NCI-H69 (cell line): ENCODE measurements at places on chromosomes 4 and X.

DNA sequence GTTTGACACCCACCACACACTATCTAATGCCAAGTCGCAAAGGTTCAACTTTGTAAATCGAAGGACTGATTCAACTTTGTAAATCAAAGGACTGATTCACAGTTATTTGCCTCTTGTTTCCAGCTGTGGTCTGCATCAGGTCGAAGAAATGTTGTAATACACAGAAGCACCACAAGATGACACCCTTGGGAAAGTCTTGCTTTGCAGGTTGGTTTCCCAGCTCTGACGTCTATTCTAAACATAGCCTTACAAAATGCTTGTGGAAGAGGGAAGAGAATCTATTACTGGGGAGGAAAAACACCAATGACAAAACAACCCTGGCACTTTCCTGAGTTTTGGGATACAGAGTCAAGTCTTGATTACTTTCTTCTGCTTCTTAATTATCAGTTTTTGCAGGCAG, 35.3 kb downstream of the SUPT20HL1 start:
- DNase-seq = peak; percentile 72

DNA sequence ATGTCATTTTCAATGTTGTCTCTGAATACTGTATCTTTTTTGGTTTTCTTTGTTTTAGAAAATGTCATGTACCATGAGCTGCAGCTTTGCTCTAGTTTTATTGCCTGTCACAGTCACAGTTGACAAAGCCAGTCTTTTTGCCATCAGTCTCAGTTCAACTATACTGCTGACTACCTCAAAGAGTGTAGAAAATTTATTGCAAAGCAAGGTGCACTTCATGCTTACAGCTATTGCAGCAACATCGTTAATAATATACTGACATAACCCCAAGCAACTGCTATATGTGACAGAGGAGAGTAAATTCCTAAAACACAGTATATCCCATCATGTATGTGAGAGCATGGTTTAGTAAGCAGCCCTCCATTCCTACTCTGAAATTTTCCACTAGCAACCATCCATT, 2022.3 kb downstream of the ARAP2 start:
- DNase-seq = no peak

DNA sequence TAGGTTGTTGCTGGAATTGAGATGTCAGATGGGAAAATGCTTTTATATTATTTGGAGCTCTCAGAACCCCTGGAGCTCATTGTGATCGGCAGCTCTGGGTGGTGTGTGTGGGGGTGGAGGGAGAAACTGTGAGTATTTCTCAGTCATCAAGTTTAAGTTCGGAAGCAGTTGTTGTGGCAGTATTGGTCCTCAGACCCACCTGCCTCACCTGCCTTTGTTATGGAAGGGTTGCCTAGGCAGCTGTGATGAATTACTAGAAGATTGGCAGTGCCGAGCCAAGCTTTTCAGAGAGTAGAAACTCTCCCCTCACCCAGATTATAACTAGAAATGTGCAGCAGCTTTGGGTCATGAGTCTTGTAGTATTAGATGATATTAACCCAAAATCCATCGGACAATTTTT, 9.5 kb downstream of the IGSF1 start:
- no peak for DNase-seq

GRCh38 chr4:58275856-58276255, 1165.7 kb upstream of the IGFBP7 start:
- no peak for DNase-seq

DNA sequence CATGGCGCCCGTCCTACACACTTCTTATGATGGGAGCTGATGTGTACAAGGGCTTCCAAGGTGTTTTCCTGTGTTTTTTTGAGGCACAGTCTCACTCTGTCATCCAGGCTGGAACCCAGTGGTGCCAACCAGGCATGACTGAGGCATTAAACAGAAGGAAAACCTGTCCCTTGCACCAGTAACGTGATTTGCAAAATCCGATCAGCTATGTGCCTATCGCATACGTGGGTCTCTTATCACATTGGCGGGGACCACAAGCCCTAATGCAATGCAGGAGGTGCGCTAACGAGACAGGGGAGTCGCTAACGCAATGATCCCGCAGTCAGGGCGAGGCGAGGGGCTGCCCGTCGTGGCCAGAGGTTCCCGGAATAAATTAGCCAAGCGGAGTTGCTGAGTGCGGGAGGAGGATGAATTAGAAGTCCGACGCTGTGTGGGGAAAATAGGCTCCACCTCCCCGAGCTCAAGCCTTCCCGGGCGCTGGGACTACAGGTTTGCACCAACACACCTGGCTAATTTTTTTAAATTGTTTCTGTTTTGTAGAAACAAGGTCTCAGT, 162.7 kb downstream of the SHOX start:
- no peak for DNase-seq

DNA sequence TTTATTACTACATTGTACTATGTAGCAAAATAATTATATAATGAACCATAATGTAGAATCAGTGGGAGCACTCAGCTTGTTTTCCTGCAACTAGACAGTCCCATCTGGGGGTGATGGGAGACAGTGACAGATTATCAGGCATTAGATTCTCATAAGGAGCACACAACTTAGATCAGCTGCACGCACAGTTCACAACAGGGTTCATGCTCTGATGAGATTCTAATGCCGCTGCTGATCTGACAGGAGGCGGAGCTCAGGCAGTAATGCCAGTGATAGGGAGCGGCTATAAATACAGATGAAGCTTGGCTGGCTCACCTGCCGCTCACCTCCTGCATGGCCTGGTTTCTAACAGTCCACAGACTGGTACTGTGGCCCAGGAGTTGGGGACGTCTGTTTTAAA, 199.2 kb downstream of the MAB21L2 start:
- DNase-seq = peak; percentile 29

DNA sequence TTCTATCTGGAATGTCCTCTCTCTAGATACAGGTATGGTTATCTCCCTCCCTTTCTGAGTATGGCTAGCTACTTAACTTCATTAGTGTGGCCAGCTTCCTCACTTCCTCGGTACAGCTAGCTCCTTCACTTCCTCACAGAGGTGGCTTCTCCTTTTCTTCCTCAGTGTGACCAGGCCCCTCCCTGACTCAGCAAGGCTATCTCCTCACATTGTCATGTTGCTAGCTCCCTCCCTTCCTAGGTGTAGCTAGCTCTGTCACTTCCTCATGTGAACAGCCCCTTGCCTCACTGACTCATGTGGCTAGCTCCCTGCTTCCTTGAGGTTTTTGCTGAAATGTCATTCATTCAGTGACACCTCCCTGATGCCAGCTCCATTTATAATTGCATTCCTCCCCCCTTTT, 67.3 kb upstream of the DDIT4L start:
- DNase-seq = peak; percentile 5

DNA sequence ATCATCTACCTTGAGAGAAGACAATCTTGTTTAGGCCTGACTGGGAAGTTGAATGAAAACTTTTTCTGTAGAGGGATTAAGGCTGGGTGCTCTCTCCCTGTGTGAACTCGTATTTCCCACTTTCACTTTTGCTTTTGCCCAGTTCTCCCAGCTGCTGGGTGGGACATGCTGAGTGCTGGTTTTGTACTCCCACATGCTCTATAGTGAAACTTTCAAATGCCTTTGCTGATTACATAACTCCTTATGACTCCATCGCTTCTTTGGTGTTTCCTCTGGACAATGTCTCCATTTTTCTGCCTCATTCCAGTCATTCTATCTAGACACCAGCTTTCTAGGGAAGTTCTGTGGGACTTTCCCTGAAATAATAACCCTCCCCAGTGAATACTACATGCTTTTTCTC, 100.5 kb downstream of the CLNK start:
- peak; percentile 2 for DNase-seq

DNA sequence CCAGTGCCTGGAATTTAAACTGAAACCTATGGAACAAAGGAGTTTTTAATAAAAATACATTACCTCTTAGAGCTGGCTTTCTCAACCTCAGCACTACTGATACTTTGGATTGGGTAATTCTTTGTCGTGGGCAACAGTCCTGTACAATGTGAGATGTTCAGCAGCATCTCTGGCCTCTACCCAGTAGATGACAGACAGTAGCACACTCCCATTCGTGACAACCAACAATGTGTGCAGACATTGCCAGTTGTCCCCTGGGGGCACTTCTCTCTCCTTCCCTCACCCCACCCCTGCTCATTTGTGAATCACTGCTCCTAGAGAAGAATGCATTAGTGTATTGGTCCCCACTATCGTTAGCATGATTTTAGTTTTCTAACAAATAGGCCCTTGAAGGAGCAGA, 16.2 kb downstream of the GPAT3 start:
- peak; percentile 41 for DNase-seq

GRCh38 chrX:132266583-132267355, 47.5 kb upstream of the RAP2C start:
- no peak for DNase-seq

- DNase-seq = no peak
Observed at GRCh38 chrX:150037041-150037440, 98.8 kb upstream of the EOLA2 start.

- no peak for DNase-seq
Observed at GRCh38 chr4:11158971-11159370, 269.7 kb downstream of the HS3ST1 start.

DNA sequence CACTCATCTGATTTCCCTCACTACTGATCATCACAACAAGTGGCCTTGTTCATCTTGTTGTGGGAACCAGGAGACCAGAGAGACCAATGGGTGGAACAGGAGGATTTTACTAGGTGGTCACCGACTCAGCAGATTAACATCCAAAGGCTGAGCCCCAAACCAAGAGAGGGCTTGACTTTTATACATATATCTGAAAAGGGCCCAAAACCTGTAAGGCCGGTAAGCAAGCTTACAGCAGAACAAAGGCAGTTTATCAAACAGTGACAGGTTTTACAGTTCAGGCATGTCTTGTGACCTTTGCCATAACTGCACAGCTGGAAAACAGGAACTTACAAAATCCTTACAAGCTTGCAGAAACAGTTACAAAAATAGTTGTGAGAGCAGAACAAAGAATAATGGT, 195.9 kb downstream of the OR13H1 start:
- no peak for DNase-seq

- no peak for DNase-seq
Observed at GRCh38 chrX:66012094-66012534, 27.8 kb downstream of the VSIG4 start.

DNA sequence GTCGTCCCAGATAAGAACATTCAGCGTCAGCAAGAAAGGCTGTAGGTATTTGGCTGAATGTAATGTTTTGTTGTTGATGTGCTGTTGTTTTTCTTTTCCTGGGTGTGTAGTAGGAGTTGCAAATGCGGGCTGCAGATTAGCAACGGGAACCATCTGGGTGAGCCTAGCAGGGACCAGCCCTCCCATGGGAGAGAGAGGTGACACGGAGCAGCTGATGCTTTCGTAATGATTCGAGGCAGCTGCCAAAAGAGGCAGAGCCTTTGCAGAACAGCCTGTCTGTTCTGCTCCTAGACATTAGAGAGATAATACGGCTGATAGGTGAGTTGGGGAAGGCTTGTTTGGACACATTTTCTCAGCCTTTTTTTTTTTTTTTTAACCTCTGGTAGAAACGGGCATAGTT, 25.3 kb downstream of the ARSF start:
- DNase-seq = no peak

DNA sequence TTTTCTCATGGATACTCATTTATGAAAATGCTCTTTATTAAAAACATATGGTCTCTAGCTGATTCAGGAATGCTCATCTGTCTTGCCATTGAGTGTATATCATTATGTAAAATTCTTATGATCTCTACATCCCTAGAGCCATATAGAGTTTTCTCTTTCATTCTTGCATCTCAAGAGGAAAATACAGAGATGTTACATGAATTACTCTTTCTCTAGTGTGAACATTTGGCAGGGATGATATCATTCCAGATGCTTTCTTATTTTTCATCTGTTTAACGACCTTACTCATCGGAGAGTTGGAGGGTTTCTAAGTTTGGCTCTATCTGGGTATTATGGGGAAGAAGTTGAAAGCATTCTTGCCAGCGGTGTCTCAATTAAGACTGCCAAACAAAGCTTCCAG, 202.9 kb upstream of the SLC7A11 start:
- DNase-seq = no peak

DNA sequence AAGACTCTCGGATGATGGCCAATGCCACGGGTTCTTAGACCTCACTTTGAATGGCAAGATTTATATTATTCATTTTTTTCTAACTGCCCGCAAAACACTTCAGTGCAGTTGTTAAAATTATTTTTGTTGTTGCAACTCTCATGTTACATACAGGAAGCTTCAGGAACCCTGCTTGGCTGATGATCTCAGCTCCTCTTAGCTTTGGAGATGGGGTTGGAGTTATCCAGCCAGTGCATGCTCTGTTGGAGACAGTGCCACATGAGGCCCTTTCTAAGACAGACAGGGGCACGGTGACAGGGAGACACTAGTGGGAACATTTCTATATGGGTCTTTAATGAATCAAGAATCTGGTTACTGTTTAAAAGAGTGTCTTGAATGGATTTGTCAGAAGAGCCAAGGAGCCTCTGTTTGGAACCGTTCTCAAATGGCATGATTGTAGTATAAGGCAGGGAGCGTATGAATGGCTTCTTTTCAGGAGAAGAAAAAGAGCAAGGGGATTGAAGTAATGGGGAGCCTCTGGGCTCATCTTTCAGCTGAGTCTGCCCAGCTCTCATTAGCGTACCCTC, 61.9 kb upstream of the ENPP6 start:
- no peak for DNase-seq
